Astrocyte (in vitro differentiated cells and primary cell): ENCODE measurements at places on chromosomes 3 and 15. TPM values are rescaled to one million over a fixed set of nuclear protein-coding genes. Genes with fewer than 3 reads are reported as not detected.

CHST2 gene
- 11.8 and 13.4 TPM in 2 replicates for total RNA-seq

C3orf85 gene
- total RNA-seq, result not detected in 2 replicates

LYZL4 gene
- total RNA-seq, result not detected in 2 replicates

ROBO2 gene
- total RNA-seq, result 1.4 and 1.5 TPM in 2 replicates

CAMKV gene
- 0.22 and 0.45 TPM in 2 replicates for total RNA-seq

GASK1A gene
- 0.09 TPM in 1 of 2 replicates, not detected in the other for total RNA-seq

LIPC gene
- total RNA-seq, result not detected in 2 replicates

CPA3 gene
- not detected in 2 replicates for total RNA-seq

SEMA5B gene
- total RNA-seq, result 1.0 and 2.1 TPM in 2 replicates

IFT57 gene
- total RNA-seq, result 27.5 and 29.8 TPM in 2 replicates

ARL14 gene
- total RNA-seq, result 0.16 and 0.22 TPM in 2 replicates

ADAMTSL3 gene
- total RNA-seq, result 2.4 and 3.0 TPM in 2 replicates

SEC22A gene
- total RNA-seq, result 10.9 and 16.9 TPM in 2 replicates

FILIP1L gene
- 209 and 230 TPM in 2 replicates for total RNA-seq

CRABP1 gene
- total RNA-seq, result 0.30 TPM in 1 of 2 replicates, not detected in the other

TMEM44 gene
- total RNA-seq, result 9.8 and 10.5 TPM in 2 replicates

PDIA5 gene
- 77.5 and 86.5 TPM in 2 replicates for total RNA-seq

GRM2 gene
- total RNA-seq, result 0.12 and 0.25 TPM in 2 replicates

AMOTL2 gene
- 150 and 197 TPM in 2 replicates for total RNA-seq

ITIH3 gene
- 0.16 and 0.36 TPM in 2 replicates for total RNA-seq

GRK7 gene
- not detected in 2 replicates for total RNA-seq

LPCAT4 gene
- total RNA-seq, result 44.4 TPM in 2 replicates

GOLGA8R gene
- 1.6 and 2.8 TPM in 2 replicates for total RNA-seq

ITGB5 gene
- 139 and 201 TPM in 2 replicates for total RNA-seq

MFGE8 gene
- total RNA-seq, result 276 and 302 TPM in 2 replicates

ZNF860 gene
- 2.7 and 3.7 TPM in 2 replicates for total RNA-seq

TBL1XR1 gene
- 138 and 140 TPM in 2 replicates for total RNA-seq

HDC gene
- not detected in 2 replicates for total RNA-seq

CCR3 gene
- not detected in 2 replicates for total RNA-seq

DAZL gene
- not detected in 2 replicates for total RNA-seq

NDN gene
- 59.5 and 61.6 TPM in 2 replicates for total RNA-seq

KBTBD13 gene
- total RNA-seq, result not detected in 2 replicates

CFAP91 gene
- 0.16 TPM in 1 of 2 replicates, not detected in the other for total RNA-seq

CYP11A1 gene
- total RNA-seq, result 0.43 and 0.60 TPM in 2 replicates

CASR gene
- not detected in 2 replicates for total RNA-seq

PAK2 gene
- total RNA-seq, result 112 and 124 TPM in 2 replicates

HRG gene
- not detected in 2 replicates for total RNA-seq

NR2F2 gene
- 59.0 and 75.8 TPM in 2 replicates for total RNA-seq

PIK3R4 gene
- total RNA-seq, result 22.2 and 26.4 TPM in 2 replicates

RGMA gene
- total RNA-seq, result 5.7 and 6.2 TPM in 2 replicates

MEX3B gene
- total RNA-seq, result 18.7 and 19.1 TPM in 2 replicates

ZNF385D gene
- 7.8 and 8.0 TPM in 2 replicates for total RNA-seq

FRMD5 gene
- total RNA-seq, result 17.0 and 19.6 TPM in 2 replicates

PP2D1 gene
- total RNA-seq, result not detected in 2 replicates

HYKK gene
- 1.3 and 1.4 TPM in 2 replicates for total RNA-seq

WDR93 gene
- not detected in 2 replicates for total RNA-seq

ZNF106 gene
- 60.3 and 69.6 TPM in 2 replicates for total RNA-seq

CLRN1 gene
- not detected in 2 replicates for total RNA-seq

DNAJB8 gene
- not detected in 2 replicates for total RNA-seq

SI gene
- not detected in 2 replicates for total RNA-seq

GOLGA6L4 gene
- 3.3 and 4.6 TPM in 2 replicates for total RNA-seq
